ENCODE measurements at places on chromosomes 5 and 9.

- DNase-seq: no peak
Measured at GRCh38 chr9:81474125-81474524, 215.2 kb downstream of the TLE1 start.

DNA sequence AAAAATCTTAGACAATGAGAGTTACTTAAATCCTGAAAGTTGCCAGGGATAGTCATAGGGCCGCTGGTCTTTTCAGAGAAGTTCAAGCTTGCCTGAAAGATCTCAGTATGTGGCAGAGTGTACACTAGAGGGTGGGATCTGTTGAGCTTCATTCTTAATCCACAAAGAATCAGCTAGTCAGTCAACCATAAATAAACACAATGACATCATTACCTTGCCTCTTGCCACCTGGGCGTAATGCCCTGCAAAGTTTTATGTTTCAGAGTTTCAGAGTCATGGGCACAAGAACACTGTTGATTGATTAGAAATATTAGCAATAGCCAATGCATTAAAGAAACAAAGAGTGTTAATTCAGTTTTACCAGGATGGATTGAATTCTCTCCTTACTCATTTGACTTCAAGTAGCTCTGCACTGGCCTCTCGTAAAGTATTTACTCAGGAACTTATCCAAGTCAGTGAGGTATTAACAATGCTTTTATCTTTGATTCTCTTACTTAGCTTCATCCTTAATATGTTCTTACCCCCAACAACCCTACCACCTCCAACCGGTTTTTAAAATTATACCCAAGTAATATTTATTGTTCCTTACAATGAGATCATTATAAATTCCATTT, 14.3 kb upstream of the ANXA1 start:
- DNase-seq: no peak

DNA sequence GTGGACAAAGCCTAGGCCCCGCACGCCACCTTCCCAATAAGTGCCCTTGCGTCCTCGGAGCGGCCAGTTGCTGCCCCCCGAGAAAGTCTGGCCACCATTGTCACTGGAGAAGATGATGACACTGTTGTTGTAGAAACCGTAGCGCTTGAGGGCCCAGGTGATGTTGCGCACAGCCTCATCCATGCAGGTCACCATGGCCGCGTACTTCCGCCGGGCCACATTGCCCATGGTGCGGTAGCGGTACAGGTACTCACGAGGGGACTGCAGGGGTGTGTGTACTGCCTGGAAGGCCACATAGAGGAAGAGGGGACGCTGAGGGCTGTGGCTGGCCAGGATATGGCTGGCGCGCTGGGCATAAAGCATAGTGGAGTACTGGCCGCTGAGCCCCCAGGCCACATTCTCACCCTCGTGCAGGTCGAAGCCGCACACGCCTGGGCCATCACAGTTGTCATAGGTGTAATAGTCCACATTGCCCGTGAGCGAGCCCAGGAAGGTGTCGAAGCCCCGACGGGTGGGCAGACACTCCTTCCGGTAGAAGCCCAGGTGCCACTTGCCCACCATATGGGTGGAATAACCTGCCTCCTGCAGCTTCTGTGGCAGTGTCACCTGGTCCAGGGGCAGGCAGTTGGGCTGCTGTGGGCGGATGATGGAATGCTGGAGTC, 4.6 kb downstream of the ARSI start:
- DNase-seq: no peak

DNA sequence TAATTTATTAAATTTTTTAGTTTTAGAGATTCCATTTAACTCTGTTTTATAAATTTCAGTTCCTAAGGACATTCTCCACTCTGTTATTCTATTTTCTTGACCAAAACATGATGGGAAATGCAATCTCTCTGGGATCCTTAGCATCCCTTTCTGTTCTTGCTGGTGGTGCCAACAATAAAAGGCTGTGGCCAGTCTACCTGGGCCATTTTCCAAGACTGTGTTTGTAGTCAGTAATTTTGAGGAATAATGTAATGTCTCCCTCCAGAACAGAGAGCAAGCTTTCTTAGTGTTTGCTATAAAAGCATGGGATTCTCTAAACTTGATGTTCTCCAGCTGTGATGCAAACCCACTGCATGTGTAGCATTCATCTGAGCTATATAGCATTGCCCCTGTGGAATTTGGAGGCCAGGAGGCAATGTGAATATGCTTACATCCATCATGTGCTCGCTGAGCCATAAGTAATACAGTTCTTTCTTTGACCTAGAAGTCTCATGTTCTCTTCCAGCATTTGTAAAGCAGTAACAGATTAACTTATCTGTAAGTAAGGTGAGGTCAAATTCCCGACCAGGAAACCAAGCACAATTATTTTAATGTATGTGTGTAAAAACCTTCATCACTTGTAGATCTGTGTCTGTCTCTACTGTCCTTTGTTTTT, 211.5 kb upstream of the TAS2R1 start:
- DNase-seq: no peak

GRCh38 chr5:107712359-107712870, 41.7 kb upstream of the EFNA5 start:
- no peak for DNase-seq

- DNase-seq: no peak
Measured at GRCh38 chr5:1743061-1743768, 56.4 kb downstream of the MRPL36 start.

DNA sequence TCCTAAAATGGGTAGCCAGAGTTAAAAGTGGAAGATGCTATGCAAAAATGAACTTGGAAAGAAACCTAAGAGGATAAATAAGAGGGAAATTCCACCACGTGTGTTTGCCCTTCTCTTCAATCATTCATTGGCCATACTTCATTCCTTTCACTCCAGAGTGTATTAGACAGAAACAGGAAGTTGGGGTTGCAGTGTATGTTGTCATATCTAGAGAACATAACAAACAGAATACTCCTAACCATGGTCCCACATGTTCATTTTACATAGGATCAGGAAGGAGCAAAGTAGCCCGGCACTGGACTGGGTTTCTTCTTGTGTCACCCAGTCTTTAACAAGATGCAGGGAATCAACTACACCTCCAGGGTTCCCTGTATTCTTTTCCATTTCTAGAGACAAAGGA, 7.6 kb upstream of the GPBP1 start:
- DNase-seq: no peak

DNA sequence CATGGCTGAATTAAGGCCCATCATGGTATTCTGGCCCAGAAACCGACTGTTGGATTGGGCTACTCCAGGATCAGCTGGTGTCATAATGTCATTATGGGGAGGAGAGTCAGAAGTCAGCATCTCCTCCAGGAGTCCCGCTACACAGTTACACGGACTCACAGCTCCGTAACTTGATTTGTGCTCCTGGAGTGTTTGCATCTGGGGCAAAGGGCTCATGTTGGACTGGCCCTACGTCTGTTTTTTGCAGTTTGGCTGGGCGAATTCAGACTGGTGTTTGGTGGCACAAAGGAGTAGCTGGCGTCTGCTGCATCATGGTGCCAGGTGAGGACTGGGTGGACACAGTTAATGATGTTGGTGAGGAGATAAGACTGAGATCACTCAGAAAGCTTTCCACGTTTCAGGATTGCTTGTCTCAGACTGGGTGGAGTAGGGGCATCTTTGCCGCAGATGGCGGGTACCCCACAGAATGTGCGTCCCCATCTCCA, 31.3 kb downstream of the OR2V1 start:
- no peak for DNase-seq

DNA sequence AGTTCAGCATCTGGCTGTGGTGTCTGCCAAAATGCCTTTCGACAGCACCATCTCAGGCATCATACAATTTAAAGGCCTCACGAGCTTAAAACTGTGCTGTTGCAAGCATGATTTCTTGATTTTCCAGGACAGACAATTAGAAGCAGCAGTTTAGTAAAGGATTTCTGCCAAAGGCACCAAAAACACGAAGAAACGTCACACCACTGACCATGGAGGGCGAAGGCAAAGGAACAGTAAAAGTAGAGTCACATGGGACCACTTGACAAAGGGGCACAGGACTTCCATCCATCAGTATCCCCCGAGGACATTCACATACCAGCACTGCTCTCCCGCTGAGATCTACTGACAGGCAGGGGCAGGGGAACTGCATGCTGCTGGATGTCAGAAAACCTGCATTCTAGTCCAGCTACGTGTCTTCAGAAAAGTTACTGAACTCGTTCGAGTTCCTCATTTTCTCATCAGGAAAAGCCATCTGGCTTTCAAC, 70.4 kb upstream of the FBXW11 start:
- no peak for DNase-seq

GRCh38 chr5:2861605-2862004, 110.1 kb upstream of the IRX2 start:
- DNase-seq: no peak

- DNase-seq: no peak
Measured at GRCh38 chr5:58284886-58285285, 175.0 kb downstream of the PLK2 start.

DNA sequence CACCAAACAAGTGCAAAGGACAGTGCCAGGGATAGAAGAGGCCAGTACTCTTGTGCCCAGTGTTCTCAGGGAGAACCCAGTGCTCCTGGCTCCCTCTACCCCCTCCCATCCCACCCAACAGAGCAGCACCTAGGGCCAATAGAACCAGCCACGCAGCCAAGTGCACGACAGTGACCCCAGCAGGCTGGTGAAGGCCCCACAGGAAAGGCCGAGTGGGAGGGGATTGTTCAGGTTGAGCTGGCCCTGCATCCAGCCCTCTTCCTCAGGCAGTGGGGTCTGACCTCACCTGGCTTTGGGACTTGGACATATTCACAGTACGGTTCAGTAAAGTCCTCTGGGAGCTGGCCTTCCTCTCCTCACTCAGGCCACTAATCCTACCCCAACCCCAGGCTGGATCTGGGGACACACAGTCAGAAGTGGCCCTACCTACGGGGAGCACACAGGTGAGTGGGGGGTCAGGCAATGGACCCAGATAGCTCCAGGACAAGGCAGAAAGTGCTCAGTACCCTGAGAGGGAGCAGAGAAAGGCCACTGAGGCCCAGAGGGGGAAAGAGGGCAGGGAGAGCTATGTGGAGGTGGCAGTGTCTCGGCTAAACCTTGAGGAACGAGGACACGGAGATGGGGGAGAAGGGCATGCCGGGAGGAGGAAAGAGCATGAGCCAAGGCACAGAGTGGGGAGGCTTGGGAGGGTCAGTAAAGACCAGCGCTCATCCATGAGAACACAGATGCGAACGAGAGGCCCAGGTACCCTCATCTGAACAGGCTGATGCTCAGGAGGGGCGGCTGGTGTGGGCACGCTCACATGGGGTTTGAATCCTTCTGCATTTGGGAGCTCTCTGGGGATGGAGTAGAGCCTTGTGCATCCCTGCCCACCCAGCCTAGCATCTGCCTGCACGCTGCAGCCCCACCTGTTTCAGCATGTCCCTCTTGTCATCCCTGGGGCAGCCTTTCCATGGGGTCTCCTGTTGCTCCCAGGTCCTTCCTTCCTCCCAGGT, 25.6 kb downstream of the POLR1E start:
- no peak for DNase-seq

- DNase-seq: no peak
Measured at GRCh38 chr9:19102181-19102630, 498 bp downstream of the HAUS6 start.

- no peak for DNase-seq
Measured at GRCh38 chr9:135017899-135018298, 69.6 kb upstream of the OLFM1 start.

GRCh38 chr5:171390883-171391677, 3.4 kb downstream of the NPM1 start:
- no peak for DNase-seq

GRCh38 chr5:159874263-159874662, 42.0 kb upstream of the ADRA1B start:
- no peak for DNase-seq

DNA sequence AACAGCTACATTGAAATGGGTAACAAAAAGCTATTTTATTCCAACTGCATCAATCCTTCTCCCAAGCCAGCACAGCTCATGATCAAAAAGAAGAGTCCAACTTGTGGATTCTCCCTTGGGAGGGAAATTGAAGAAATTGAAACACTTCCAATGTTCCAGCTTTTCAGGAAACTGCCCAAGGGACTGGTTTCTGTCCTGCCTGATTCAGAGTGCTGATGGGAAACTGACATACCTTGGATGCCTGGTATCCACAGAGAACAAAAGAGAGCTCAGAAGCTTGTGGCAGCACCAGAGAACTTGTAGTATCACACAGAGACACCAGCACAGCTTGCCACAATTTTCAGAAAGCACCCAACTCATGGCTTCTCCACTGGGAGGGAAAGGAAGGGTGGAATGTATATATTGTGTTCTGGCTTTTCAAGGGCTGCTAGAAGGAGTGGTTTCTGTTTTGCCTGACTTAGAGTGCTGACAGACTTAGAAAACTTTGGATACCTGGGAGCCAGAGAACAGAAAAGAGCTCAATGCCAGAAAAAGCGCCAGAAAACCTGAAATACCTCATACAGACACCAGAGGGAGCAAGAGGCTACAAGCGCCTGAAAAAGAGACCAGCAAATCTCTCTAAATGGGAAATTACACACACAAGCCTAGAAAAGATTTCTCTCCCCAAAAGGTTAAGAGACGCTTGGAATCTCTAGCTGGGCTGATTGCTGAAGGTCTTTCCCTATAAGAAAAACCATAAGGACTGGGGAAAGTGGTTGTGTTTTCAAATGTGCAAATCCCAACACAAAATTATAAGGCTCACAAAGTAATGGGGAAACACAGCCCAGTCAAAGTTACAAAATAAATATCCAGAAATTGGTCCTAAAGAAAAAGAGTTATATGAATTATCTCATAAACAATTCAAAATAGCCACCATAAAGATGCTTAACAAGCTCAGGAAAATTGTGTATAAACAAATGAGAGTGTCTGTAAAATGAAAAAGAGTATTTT, 178.8 kb downstream of the SPOCK1 start:
- no peak for DNase-seq

DNA sequence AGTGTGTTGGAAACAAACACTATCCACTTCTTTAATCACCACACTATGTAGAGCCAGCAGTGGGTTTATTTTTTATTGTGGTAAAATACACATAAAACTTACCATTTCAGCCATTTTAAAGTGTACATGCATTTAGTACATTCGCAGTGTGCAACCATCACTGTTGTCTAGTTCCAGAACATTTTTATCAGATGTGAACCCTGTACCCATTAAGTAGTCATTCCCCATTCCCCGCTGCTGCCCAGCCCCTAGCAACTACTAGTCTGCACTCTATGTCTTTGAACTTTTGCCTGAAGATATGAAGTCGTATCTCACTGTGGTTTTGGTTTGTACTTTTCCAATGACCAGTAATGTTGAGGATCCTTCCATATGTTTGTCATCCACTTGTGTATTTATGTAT, 30.2 kb upstream of the F2R start:
- DNase-seq: no peak

DNA sequence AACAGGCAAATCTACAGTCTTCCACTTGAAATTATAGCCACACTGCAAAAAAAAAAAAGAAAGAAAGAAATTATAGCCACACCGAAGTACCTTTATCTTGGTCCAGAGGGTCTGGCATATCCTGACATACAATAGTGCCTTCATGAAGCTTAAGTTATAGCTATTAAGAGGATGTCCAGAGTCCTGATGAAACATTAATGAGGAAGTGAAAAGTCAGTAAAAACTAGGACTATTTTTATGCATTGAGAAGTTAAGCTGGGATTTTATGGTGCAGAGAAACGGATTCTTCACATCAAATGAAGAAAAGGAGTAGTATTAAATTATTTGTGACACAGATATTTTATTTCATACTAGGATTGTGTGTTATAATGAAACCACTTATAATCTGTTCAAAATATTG, 123.9 kb downstream of the SV2C start:
- DNase-seq: no peak

All from stimulated activated CD8-positive, alpha-beta memory T cell treated with anti-CD3 and anti-CD28 coated beads, Interleukin-15, amount 100 ng/mL, for 4 hours (primary cell).